Cardiac muscle cell (in vitro differentiated cells and primary cell): ENCODE measurements at places on chromosomes 1 and 21. TPM values are rescaled to one million over a fixed set of nuclear protein-coding genes. Genes with fewer than 3 reads are reported as not detected.

The DMRTA2 gene
- 0.27 TPM in 1 of 2 replicates, not detected in the other for polyA plus RNA-seq

The TEDDM1 gene
- polyA plus RNA-seq: not detected in 2 replicates

The AMY2A gene
- polyA plus RNA-seq: 0.38 and 0.97 TPM in 2 replicates

The DNM3 gene
- 0.49 TPM in 1 of 2 replicates, not detected in the other for polyA plus RNA-seq

The SMIM1 gene
- polyA plus RNA-seq: 25.8 and 39.3 TPM in 2 replicates

The TIPRL gene
- polyA plus RNA-seq: 44.0 and 57.3 TPM in 2 replicates

The CDCA8 gene
- polyA plus RNA-seq: 7.0 and 41.8 TPM in 2 replicates

The C8A gene
- not detected in 2 replicates for polyA plus RNA-seq

The RAD54L gene
- 5.9 and 13.6 TPM in 2 replicates for polyA plus RNA-seq
